ENCODE measurements at places on chromosomes 3 and 15.

GRCh38 chr3:194572143-194572789, 61.0 kb downstream of the TMEM44 start:
- peak; percentile 92 for DNase-seq

GRCh38 chr3:137709011-137709601, 55.0 kb upstream of the SOX14 start:
- no peak for DNase-seq

GRCh38 chr15:72276326-72276700, 4.0 kb upstream of the PARP6 start:
- DNase-seq: no peak

DNA sequence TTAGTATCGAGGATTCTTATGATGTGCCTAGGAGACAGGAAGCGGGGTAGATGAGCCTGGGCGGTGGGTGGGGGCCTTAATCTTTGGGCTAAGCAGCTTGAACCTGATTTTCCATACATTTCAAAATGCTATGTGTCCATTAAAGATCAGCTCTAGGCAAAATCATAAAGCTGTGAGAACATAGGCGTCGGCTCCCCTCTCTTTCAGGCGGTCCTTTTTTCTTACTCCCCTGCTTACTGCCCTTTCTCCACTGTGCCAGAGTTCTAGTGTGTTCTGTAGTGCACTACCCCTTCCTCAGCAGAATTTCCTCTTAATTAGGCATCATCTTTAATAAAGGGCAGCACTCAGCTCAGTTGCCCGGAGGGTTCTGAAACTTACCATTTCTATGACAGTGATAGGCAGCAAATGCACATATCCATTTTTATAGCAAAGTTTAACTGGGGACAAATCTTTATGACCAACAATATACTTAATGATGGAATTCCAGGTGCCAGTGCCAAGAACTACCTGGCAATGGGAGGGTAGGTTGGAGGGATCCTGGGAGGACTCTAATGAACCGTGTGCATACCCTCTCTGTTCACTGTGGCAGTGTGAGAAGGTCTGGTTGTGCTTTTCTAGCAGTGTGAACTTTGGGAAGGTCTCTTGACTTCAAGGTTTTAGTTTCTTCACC, 404.5 kb upstream of the TPM1 start:
- no peak for DNase-seq

Measured in HCEC 1CT (cell line).